HTR-8/SVneo (cell line): ENCODE measurements at places on chromosomes 7 and 10.

DNA sequence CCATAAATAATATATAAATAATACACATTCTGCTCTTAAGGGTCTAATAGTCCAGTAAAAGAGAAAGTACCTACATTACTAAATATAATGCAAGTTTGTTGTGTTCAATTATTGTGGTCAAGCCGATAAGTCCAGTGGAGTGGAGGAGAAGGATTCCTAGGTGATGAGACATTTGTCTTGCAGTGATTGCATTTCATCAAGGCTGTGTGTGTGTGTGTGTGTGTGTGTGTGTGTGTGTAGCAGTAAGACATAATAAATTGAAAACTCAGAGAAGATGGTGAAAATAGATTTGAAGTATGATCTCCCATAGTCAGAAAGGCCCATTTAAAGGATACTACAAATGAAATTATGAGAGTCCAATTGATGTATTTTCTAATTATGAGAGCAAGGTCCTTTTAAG lies 192.5 kb upstream of the SEMA3C start:
- peak; percentile 22 for DNase-seq

DNA sequence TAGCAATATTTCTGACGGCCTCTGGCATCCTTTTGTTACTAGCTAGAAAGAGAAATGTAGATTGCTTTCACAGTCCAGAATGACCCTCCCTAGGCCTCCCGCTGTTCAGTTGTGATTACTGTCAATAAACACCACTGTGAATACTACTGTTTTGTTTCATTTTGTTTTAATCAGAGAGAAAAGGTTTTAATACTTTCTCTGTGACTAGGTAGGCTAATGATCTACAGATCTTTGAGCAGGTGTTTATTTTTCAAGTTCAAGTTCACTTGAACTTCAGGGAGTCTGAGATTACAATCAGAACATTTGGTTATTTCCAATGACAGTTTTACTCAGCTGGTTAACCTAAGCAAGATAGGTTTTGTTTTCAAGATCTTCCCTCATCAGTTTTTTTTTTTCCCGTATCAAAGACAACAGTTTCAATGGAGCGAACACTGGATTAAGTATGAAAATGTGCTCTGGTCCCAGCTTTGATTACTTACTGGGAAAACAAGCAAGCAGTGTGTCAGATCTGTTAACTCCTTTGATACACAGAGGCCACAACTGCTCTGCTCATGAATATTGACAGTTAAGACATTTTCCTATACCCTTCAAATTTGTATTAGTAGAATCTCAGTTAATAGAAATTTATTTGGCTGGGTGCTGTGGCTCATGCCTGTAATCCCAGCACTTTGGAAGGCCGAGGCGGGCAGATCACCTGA lies 34.8 kb downstream of the VKORC1L1 start:
- DNase-seq = no peak

DNA sequence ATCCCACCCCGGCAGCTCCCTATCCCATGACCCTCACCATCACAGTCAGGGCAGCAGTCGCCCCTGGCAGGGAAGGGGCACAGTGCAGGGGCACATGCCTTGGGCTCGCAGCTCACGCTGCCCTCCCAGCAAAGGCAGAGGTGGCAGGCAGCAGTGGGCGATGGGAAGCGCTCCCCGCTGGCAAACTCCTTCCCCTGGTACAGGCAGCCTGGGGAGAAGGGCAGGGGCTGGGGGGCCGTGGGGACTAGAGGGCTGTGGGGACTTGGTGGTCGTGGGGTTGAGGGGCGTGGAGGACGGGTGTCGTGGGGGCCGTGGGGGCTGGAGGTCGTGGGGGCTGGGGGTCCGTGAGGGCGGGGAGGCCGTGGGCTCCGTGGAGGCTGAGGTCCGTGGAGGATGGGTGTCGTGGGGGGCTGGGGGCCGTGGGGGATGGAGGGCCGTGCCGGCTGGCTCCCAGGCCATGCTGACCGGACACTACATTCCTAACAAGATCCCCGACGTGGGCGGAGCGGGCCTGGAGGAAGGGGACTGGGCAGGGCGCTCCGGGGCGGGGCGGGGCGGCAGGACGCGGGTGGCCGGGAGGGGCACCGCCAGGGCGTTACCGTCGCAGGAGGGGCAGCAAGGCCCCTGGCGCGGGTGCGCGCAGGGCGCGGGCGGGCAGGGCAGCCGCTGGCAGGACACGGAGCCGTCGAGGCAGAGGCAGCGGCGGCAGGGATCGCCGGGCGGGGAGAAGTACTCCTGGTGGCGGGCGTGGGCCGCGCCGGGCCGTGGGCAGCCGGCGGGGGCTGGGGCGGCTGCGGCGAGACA lies 20.0 kb downstream of the KCP start:
- DNase-seq = no peak

- DNase-seq = no peak
Measured at GRCh38 chr7:43071604-43072003, 40.8 kb upstream of the HECW1 start.

- DNase-seq = no peak
Measured at GRCh38 chr10:10819206-10819856, 198.3 kb upstream of the CELF2 start.

GRCh38 chr10:13815756-13816155 lies 229.0 kb downstream of the PRPF18 start:
- peak; percentile 22 for DNase-seq

- DNase-seq = no peak
Measured at GRCh38 chr10:121838931-121839330, 88.9 kb downstream of the ATE1 start.

DNA sequence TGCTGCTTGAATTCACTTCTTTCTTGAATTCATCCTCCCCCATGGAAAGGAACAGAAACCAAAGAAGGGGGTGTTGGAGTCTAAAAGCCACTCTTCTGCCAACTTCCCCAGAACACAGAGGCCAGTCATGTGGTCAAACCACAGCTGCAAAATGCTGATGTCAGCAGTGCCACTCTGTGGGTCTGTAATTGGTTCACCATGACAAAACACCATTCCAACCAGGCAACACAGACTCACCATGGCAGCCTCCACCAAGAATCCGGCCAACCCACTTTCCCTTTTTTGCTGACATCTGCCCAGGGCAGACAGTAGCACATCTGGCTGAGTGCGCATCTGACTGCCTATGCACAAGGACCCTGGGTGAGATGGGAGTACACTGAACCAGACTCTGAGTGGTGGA lies 16.8 kb downstream of the OSBPL3 start:
- DNase-seq = no peak

- no peak for DNase-seq
Measured at GRCh38 chr7:29291723-29292618, 97.4 kb downstream of the CHN2 start.

- no peak for DNase-seq
Measured at GRCh38 chr7:128274884-128275603, 34.0 kb downstream of the LEP start.

DNA sequence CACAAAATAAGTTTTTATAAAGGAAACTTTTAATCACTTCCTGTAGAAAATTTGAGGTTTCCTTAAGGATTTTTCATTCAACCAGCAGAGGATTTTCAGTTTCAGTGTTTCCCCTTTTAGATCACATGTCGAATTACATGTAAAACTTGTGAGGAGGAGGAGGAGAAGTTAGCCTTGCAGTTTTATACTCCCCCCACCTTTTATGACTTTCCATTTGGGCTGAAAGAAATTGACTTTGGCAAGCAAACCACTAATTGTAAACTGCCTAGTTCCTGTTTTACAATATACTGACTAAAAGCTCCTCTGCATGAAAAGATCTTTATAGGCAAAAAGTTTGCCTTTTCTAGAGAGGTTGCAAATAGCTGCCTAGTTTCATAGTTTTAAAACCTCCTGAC lies 3.0 kb downstream of the BAMBI start:
- DNase-seq = no peak

- DNase-seq = no peak
Measured at GRCh38 chr7:101590663-101591435, 38.2 kb downstream of the MYL10 start.
